ENCODE measurements at places on chromosomes 5 and 9.

- no peak for DNase-seq
Measured at GRCh38 chr5:14407746-14408175, 173.8 kb upstream of the OTULINL start.

DNA sequence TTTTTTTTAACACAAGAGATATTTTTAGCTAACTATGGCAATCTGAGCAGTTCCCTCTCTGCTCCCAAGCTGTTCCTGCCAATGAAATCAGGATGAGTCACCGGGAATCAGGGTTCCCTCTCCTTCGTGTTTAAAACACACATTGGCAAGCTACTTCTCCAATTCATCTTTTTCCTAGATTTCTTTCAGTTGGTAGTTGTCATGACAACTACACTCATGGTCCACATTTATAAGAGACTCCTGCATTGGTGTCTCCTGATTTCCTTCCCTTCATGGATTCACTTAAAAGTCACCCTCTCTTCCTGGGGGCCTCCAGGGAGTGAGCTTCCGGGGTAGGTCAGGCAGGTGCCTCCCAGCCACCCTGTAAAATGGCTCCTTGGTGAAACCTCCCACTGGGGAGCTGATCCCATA lies 72.3 kb upstream of the NIPAL4 start:
- DNase-seq = no peak

- no peak for DNase-seq
Measured at GRCh38 chr5:133664422-133664821, 52.1 kb upstream of the FSTL4 start.

GRCh38 chr9:5446451-5447236 lies 3.7 kb upstream of the CD274 start:
- DNase-seq = no peak

GRCh38 chr5:141488591-141489561 lies at the start of gene PCDHGC5:
Gene PCDHGC5, plus strand, starts transcription at chr5:141489081. Its CDS starts 160 bp downstream, at chr5:141489241.
- no peak for DNase-seq

GRCh38 chr5:10578869-10579268 lies 15.0 kb downstream of the ANKRD33B start:
- DNase-seq = no peak

GRCh38 chr5:2399096-2399495 lies 352.4 kb downstream of the IRX2 start:
- DNase-seq = no peak

- DNase-seq = no peak
Measured at GRCh38 chr9:123083680-123084079, 50.2 kb downstream of the GPR21 start.

GRCh38 chr5:149824120-149824519 lies 94.0 kb downstream of the PPARGC1B start:
- no peak for DNase-seq

- DNase-seq = no peak
Measured at GRCh38 chr5:66151030-66151429, 6.9 kb downstream of the SREK1 start.

DNA sequence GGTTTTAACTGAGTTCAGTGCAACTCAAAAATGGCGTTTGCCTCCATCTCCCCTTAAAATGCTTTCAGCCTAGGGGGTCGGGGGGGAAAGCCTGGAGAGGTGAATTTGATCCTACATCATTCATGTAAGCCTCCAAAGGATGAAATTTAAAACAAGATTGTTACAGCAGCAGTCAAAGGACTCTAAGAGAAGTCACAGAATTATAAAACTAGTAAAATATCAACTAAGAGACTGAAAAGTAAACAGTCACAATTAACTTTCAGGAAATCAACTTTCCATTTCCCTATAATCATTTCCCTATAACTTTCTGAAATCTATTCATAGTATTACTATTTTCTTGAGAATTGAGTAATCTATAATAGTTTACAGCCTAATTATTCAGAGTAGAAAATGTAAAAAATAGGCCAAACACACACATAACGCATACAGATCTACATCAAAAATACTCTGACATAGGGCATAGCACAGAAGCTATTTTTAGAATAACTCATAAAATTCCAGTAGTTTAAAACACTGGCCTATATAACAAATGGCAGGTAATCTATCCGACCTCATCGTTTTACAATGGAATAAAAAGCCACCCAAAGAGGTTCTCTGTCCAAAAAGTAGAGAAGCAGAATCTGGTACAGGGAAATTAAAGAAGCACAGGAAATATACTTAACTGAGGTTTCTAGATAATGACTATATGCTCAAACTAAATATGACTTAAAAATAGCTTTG lies 37.6 kb downstream of the FBXL17 start:
- DNase-seq = no peak

GRCh38 chr5:73701566-73701965 lies 75.6 kb downstream of the ARHGEF28 start:
- DNase-seq = no peak

DNA sequence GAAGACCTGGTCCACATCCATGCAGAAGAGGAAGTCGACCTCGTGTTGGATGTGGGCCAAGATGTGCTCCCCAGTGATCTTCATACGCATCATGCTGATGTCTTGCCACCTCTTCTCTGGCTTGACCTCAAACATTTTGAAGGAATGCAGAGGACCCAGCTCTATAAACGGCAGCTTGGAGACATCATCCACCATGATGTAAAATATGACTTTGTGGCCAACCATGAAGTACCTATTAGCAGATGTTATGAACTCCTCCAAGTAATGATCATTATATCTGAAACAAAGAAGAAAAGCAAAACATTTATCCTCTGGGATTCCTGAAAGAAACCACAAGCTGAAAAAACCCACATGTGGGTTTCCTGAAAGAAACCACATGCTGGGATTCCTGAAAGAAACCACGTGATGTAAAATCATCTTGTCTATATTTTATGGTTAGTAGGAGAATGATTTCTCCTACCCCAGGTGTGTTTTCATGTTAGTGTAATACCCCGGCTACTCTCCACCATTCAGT lies 52.3 kb downstream of the GGTA1 start:
- DNase-seq = no peak

DNA sequence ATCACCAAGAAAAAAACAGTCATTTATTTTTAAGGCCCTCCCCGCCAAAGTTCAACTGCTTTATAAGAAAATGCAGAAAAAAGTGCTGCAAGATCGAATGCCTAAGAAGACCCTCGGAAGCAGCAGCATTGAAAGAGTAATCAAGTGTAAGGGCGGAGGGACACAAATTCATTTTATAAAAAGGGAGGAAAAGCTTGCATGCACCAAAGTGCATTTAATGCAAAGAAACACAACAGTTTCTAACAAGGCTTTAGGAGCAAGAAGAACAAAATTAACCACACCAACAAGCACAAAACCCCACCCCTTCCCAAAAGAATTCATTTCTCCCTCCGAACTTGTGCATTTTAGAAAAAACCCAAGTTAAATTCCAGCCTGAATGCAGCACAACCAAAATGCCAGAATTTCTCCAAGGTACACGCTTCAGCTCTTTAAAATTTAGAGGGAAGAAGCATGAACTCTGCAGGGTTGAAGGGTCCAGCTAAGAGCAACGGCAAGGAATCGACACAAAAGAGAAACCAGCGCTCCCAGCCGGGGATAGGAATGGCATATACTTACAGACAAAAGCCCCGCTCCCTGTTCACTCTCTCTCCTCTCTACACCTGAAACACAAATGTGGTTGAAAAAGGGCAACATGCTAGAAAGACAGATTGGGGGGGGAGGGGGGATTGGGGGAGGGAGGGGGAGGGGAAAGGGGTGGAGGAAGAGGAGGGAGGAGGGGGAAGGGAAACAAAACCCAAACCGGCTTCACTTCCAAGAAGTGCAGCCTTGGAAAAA lies at the start of gene NREP:
Gene NREP, minus strand, starts transcription at position 614 of the 774 bp plus-strand sequence. CDS start 1,422 bp downstream, outside the sequence.
- no peak for DNase-seq

- DNase-seq = no peak
Measured at GRCh38 chr9:34456151-34456550, 2.2 kb downstream of the FAM219A start.
